ENCODE measurements at places on chromosomes 2 and 18.

- no peak for DNase-seq
These were observed 75.3 kb downstream of the OSBPL6 start for GRCh38 chr2:178269438-178270224.

DNA sequence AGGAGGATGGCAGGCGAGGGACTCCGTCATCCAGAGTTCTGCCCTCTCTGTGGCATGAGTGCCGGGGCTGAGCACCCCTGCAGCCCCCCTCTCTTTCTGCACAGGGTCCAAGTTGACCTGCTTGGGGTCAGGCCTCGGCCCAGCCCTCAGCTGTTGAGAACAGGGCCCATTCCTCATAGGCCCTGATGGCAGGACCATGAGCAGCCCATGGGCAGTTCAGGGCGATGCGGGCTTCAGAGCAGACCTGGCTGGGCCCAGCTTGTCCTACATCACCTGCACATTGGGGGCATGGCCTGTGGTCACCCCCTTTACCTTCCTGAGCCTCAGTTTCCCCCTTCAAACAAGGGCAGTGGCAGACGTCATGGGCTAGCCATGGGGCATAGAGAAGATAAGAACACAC, 238.1 kb downstream of the SEPTIN10 start:
- DNase-seq: no peak

DNA sequence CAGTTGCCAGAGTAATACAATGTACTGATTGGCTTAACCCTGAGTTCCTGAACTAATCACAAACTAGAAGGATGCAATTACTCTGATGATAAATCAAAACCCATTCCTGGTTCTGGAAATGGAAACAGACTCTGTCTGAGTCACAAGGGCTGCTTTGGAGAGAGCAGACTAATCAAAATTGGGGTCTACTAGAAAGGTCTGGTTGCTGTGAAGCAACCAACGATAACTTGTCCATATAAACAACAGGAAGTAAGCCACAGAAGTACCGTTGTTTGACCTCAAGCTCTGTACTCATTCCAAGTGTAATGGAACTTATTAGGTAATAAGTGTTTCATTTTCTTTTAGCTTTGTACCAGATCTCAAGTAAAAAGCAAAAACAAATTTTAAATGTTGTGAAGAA, 49.7 kb downstream of the RASGRP3 start:
- DNase-seq: no peak

DNA sequence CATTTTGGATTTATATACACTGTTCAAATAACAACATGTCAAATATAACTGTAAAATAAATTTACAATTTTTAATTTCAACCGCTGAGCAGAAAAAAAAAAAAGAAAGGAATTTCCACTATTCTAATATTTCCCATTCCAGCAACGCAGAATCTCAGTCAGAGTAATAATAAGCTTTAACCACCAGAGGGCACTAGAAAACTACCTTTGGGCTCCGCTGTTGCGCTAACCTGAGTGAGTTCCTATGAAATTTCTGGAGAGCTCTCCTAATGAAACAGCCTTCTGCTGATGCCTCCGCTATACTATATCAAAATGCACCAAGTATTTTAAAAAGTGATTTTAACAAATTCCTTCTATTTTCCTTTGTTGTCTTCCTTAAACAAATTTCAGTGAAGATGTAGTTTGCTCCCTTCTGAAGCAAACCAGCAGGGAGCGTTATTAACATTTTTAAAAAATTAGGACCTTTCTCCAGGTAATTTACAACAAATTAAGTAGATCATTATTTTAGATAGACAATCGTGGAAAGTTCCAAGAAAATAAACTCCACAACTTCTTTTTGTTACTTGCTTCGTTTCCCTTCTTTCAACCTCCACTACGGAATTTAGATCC, 23.0 kb downstream of the ERMN start:
- DNase-seq: no peak

GRCh38 chr2:202278944-202279343, 13.4 kb downstream of the NOP58 start:
- no peak for DNase-seq

GRCh38 chr2:240051697-240052096, 1.6 kb downstream of the OR6B3 start:
- DNase-seq: no peak

GRCh38 chr2:51795248-51795888, 763.4 kb upstream of the NRXN1 start:
- no peak for DNase-seq

- no peak for DNase-seq
These were observed 8.4 kb downstream of the BARD1 start for GRCh38 chr2:214801068-214801467.

DNA sequence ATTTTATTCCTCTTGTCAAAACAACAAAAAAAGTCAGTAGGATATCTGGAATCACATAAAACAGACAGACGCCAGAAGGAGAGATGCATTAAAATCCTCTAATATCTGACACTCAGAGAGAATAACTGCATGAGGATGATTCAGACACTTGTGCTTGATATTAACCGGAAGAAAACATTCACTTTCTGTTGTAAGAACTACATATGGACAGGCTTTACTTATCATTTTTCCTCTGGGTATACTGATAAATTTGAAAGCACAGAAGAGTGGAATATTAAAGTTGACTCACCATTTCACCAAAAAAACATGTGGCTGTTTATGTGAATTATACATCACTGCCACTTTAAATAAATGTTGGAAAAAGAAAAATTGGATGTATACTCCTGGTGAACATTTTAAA, 589.1 kb upstream of the CDH2 start:
- no peak for DNase-seq

- no peak for DNase-seq
These were observed 8.3 kb downstream of the OSR1 start for GRCh38 chr2:19349911-19350677.

DNA sequence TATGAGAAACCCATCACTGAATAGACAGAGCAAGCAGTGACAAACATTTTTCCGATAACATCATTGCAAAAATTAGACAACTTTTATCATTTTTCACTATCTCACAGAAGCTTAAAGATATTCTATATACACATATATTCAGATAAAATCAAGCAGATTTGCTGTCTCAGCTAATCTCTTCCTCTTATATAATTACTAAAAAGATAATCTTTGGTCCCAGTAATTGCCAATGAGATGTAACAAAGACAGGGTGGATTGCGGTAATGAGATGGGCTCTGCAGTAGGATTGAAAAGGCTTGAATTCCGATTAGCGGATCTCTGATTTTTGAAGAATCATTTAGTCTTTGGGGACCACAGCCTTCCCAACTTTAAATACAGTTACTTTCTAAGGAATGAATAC, 63.5 kb downstream of the SYT4 start:
- no peak for DNase-seq

DNA sequence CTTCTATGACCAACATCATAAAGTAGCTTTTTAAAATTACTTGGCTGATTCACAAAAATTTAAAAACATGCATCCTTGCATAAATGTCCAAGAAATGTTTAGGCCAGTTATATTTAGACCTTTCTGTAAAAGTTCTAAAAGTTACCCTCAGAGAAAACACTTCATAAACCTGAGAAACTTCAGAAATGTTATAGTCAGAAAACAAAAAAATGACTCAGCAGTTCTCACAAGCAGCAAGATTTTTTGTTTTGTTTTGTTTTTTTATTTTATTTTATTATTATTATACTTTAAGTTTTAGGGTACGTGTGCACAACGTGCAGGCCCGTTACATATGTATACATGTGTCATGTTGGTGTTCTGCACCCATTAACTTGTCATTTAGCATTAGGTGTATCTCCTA, 648.1 kb downstream of the LRP1B start:
- no peak for DNase-seq

- no peak for DNase-seq
These were observed 381.5 kb downstream of the NRXN1 start for GRCh38 chr2:50650403-50650810.

- no peak for DNase-seq
These were observed 105.7 kb upstream of the ERBB4 start for GRCh38 chr2:212644195-212644837.

DNA sequence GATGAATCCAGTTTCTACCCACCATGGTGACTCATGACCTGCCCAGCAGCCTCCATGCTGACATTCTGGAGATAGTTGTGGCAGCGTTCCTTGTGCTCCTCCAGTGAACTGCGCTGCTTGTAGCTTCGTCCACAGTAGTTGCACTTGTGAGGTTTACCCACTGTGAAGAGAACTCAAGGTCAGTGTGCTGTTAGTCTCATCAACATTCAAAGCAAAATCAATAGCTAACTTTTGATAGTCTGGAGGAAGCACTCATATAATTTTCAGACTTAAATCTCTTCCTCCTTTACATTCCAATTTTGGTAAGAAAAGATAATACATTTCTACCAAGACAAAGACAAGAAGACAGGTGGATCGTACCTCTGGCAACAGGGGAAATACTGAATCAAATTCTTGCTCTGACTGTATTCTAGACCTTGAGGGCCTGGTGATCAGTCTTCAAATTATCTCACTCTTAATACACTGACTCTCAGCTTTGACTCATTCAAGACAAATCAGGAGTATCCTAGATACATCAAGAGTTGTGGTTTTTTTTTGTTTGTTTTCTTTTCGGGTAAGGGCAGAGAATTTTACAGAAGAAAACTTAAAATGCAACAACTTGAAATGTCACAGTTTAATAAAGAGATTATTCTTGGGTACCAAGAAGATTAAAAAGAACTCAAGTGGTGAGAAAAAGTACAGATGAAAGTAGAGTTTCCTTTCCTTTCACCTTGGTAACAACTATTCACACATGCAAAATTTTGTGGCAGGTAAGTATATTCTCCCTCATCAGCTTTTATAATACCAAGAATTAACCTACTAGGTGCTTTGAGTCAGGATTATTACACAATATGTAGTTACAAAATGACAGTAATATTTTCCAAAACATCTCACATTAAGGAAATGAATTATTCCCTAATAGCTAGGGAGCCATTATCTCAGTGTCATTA, 129.2 kb downstream of the IKZF2 start:
- DNase-seq: peak; percentile 11

DNA sequence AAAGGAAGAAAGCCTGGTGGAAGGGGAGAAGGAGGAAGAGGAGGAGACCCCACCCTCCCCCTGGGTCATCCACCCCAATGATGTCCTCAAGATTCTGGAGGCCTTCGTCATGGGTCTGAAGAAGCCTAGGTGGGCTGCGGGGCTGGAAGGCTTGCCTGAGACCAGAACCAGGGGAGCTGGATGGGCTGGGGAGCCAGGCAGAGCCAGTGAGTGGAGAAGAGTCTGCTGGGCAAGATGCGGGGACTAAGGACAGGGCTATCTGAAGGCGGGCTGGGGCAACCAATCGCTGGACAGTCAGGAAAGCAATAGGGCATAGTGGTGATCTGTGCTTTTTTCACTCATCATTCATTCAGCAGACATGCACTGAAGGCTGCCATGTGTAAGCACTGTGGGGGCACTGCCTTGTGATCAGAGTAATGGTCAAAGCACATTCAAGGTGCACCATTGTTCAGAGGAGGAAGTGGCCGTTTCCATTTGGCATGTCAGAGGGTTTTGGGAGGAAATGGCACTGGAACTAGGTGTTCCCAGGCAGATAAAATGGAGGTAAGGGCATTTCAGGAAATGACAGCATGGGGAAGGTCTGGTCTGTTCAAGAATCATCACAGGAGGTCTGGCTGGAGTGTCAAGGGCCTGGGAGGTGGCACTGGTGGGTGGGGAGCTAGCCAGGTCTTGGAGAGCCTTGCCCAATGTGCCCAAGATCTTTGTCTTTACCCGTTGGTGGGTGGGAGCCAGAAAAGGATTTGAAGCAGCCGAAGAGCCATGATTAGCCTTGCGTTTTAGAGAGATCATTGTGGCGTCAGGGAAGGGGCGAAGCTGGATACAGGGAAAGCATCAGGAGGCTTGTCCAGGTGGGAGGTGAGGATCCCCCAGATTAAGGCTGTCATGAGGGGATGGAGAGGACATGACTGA, 24.2 kb downstream of the OTOF start:
- DNase-seq: no peak

DNA sequence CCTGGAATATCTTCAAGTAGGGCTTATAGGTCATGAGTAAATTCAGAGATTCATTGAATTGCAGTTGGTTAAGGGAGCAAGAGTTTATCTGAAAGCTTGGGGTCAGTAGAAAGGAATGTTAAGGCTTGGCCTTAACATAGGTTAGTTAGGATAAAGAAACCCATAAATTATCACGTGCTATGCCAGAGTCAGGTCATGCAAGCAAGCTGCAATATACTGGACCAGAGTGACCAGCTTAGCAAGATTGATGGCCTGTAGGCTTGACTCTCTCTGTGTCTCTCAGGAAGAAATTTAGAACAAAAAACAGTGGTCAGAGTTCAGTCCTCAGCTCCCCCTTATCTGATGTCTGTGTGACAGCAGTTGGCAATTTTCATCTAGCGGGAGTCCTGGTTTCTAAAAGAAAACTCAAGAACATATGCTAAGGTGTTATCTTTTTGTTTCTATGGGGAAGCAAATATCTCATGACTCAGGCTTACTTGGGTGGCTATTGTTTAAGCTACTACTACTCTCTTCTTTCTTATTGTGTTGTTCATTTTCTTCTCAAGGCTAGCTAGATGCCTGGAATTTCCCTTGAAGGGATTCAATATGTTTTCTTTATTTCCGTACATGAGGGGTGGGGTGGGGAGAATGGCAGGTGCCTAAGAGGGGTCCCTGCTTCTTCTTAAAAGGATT, 28.7 kb upstream of the MARCO start:
- DNase-seq: no peak

GRCh38 chr2:98693477-98693876, 37.5 kb downstream of the MGAT4A start:
- no peak for DNase-seq

- DNase-seq: no peak
These were observed 252.5 kb downstream of the ETAA1 start for GRCh38 chr2:67649331-67650261.

- DNase-seq: no peak
These were observed 77.2 kb upstream of the STK17B start for GRCh38 chr2:196248467-196249094.

DNA sequence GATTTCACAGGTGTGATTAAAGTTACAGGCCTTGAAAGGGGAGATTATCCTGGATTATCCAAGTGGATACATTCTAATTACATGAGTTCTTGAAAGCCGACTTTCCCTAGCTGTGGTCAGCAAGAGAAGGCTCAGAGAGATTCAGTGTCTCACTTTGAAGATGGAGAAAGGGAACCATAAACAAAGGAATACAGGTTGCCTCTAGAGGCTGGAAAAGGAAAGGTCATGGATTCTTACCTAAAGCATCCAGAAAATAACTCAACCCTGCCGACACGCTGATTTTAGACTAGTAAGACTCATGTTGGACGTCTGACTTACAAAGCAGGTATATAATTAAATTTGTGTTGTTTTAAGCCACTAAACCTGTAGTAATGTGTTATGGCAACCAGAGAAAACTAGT, 1095.7 kb upstream of the ZEB2 start:
- DNase-seq: no peak

DNA sequence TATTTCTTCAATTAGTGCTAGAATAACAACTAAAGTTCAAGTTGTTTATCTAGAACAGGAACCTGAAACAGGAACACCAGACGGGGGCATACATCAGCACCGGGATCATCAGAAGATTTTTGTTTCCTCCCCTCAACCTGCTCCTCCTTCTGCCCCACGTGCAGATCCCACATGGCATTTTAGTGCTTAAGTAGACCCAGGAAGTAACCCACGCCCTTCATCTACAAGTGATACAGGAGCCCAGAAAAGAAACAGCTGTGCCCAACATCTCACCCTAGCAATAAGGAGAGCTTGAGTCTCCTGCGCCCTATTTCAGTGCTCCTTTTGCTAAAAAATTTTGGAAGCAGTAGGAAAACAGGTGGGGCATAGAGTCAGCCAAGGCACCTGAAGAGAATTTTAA, 5.2 kb downstream of the ZNF385B start:
- DNase-seq: no peak

All from stimulated activated CD8-positive, alpha-beta memory T cell treated with anti-CD3 and anti-CD28 coated beads, Interleukin-15, amount 100 ng/mL, for 48 hours (primary cell).